ENCODE measurements at places on chromosomes 1 and 21. TPM values are rescaled to one million over a fixed set of nuclear protein-coding genes. Genes with fewer than 3 reads are reported as not detected.

Gene RGSL1
- total RNA-seq, result not detected

DNA sequence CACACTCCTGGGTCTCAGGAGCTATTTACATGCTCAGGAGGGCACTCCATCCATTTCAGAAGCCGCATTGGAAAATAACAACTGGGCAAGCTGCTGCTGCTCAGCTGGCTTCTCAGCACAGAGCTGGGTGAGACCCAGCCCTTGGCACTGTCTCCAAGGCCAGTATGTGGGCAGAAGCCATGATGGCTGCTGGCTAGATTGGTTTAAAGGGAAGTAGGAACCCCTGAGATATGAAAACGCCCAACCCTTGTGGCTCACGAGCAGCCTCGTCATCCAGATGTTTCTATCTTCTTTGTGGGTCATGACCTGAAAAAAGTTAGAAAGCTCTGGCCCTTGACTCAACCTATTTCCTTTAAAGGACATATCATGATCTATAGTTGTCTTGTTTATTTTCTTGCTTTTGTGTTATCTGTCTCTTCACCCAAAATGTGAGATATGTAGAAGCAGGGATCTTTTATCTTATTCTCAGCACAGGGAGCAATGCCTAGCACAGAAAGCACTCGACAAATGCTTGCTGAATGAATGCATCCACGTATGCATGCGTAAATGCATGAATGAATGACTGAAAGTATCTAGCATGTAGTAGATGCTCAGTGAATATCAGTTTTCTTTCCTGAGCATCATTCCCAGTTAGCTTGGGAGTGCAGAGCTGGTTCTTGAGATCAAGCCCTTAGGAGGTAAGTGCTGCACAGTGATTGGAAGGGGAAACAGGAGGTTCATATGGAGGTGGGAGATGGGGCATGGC lies 11.6 kb downstream of the MYBPH start:
- H3K4me1 ChIP-seq, result no peaks in the 10 kb centered on the region
- peaks cover 32% of the 10 kb centered on the region for H3K27me3 ChIP-seq
- no peak for DNase-seq
- no peaks in the 10 kb centered on the region for H3K36me3 ChIP-seq
- H3K27ac ChIP-seq, result no peak overlapping the region

DNA sequence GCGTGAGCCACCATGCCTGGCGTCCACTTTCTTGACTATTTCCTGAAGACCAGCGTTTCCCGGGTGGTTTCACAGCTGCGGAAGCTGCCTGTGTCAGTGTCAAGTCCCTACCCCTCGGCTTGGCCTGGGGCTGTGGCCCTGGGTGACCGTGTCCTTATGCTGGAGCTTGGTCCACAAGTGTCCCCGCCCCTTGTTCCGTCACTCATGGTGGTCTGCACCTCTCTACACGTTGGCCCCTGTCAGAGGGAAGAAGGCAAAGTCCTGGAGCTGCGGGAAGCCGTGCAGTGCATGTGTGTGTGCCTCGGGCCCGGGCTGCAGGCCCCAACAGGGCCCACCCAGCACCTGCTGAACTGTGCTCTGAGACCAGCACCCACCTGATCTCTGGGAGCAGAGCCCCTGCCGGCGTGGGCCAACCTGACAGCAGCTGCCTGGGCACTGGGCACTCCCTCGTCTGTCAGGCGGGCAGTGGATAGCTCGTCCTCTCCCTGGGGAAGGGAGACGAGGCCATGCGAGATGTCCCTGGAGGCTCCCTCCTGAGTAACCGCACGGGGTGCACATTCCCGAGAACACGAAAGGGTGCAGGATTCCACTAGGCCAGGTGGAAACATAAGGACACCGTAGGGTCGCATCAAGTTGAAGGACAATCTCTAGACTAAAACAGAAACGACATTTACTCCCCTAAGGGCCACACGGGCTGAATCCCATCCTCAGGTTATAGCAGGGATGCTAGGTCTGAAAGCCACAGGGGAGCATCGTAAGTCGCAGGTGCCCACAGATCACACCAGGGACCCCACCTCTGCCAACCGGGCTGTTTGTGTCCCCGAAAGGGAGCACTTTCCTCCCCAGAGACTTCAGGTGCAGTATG lies 2.4 kb upstream of the C1orf159 start:
- H3K36me3 ChIP-seq, result peaks cover 5% of the 10 kb centered on the region
- H3K27ac ChIP-seq, result no peak overlapping the region
- peaks cover 46% of the 10 kb centered on the region for H3K27me3 ChIP-seq
- H3K4me1 ChIP-seq, result no peaks in the 10 kb centered on the region
- no peak for DNase-seq

- H3K4me3 ChIP-seq, result no peak overlapping the region
- no peaks in the 10 kb centered on the region for H3K36me3 ChIP-seq
- H3K27me3 ChIP-seq, result peaks cover 7% of the 10 kb centered on the region
- H3K4me1 ChIP-seq, result no peaks in the 10 kb centered on the region
These were observed 62.9 kb upstream of the SYT6 start for GRCh38 chr1:114216431-114217173.

GRCh38 chr1:119697598-119697997 lies 14.1 kb upstream of the PHGDH start:
- no peak for DNase-seq
- H3K27me3 ChIP-seq, result peaks cover 6% of the 10 kb centered on the region
- no peaks in the 10 kb centered on the region for H3K36me3 ChIP-seq
- H3K4me3 ChIP-seq, result no peak overlapping the region
- no peak overlapping the region for H3K27ac ChIP-seq

All from K562 (cell line).